NCI-H1105 (cell line): ENCODE measurements at places on chromosomes 4 and X.

- DNase-seq, result peak; percentile 13
Observed at GRCh38 chr4:143443728-143444127, 69.8 kb upstream of the SMARCA5 start.

DNA sequence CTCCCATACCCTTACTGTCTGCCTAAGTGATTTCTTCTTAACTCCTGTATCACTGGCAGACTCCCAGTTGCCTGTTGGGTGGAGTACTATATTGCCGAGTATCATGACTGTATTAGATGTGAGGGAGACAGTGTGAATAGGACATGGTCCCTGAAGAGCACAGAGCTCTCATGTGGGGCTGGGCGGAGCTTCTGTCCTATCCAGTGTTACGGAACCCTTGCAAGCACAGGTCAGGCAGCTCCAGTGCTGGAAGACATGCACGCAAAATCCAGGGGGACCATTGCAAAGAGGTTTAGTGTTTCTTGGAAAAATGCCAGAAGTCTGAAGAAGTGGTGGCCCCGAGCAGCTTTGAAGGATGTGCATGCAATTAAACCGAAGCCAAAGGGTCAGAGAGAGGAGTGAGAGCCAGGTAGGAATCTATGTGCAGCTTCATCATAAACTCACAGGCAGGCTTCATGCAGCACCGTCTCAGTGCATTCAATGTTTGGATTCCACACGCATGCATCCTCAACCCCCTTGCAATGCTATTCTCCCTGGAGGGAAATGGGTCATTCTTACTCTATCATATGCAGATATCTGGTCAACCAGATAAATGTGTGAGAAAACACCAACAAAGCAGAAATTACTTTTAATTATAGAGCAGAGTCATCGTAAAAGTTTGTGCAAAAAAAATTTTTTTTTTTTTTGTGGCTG lies 49.7 kb upstream of the DHRSX start:
- DNase-seq, result no peak

GRCh38 chr4:150938417-150938816 lies 76.7 kb downstream of the LRBA start:
- no peak for DNase-seq

DNA sequence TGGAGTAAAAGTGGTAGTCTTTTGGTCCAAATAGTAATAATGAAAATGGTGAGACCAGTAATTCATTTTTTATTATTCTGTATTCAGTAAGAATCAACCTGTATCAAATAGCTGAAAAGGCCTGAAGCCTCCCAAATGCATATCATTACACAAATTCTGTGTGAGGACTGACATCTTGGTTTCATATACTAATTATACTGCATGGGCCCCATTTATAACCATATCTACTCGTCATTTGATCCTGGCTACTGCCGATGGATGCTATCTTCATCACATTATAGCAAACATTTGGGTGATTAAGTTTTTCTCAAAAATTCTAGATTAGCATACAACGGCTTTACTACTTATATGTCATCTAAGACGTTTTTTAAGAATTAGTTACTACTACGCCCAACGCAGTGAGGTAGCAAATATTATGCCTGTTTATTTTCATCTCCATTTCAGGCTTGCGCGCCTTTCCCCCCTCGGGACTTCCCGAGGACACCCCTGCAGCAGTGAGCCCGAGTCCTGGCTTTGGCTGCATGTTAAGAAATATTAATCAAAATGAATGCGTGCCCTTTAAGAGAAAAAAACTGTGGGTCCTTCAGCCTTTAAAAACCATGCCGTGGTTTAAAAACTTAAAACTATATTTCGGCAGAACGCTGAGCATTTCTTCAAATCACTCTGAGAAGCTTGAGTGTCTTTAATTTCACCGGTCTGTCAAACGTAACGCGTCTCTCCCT lies 814 bp upstream of the MMAA start:
- DNase-seq, result no peak

DNA sequence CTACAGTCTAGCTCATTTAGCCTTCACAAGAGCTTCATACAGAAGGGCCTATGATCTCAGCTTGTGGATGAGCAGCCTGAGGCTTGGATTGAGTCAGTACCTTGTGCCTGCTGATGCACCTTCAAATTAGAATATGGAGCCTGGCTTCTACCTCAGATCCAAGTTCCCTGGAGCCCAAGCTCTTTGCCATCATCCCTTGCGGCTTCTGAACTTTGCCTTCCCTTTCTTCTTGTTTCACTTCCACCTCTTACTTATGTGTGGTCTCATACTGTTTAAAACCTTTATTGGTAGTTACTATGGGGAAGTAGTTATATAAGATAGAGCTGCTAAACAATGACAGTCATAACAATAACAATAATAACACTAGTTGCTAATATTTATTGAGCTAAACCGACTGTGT lies 84.3 kb upstream of the AFF2 start:
- DNase-seq, result no peak

GRCh38 chr4:80313627-80314026 lies 21.9 kb upstream of the CFAP299 start:
- DNase-seq, result no peak

DNA sequence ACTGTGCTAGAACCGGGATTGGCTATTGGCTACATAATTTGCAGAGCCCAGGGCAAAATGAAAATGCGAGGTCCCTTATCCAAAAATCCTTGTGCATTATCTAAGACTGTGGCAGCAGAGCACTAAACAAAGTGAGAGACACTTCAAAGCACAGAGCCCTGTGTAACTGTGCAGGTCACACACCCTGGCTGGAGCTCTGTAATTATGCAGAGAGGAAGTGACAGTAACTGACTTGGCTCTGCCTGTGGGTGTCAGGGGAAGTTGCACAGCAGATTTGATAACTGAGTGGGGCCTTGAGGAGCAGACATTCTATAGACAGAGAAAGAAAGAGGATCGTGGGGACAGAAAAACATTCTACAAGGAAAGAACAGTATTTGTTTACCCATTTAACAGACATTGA lies 173.5 kb upstream of the FMR1 start:
- no peak for DNase-seq

DNA sequence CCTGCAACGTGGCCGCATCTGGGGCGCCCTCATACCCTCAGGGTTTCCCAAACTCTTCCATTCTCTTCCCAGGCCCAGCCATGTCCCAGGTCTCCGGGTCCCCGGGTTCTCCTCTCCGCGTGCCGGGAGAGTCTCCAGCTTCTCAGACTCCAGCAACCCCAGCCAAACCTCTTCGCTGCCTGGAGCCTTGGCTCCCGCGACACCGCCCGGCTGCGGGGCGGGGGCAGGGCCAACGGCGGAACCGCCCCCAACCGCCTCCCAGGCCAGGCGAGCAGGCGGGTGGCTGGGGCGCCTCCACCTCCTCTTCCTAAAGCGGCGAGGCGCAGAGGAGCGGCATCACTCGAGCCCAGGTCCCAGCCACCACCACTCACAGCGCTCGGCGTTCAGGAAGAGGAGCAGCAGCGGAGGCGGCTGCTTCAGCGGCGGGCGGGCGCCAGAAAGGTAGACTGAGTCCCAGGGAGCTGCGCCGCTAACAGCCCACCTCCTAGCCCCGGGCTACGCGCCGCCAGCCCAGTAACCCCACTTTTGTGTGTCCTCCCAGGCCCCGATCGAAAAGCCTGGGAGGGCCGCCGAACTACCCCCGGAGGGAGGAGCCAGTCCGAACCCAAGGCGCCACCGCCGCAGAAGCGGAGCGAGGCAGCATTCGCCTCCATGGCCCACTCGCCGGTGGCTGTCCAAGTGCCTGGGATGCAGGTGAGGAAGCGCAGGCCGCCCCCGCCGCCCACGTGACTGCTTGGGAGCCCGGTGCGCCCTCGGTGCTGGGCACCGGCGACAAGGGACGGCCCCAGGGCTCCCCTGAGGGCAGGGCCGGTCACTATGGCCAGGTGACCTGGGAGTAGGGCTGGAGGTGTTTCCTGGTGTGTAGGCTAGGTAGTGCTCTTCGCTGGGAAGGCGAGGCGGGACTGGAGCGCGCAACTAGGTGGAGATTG lies at the start of gene STK26:
TSS of gene STK26 (plus strand) at position 336 of the 929 bp plus-strand sequence. CDS start at position 652, 316 bp downstream.
- DNase-seq, result peak; percentile 42

GRCh38 chr4:2371765-2372487 lies 46.5 kb downstream of the ZFYVE28 start:
- DNase-seq, result no peak

- no peak for DNase-seq
Observed at GRCh38 chrX:68232206-68232605, 201.1 kb downstream of the OPHN1 start.

DNA sequence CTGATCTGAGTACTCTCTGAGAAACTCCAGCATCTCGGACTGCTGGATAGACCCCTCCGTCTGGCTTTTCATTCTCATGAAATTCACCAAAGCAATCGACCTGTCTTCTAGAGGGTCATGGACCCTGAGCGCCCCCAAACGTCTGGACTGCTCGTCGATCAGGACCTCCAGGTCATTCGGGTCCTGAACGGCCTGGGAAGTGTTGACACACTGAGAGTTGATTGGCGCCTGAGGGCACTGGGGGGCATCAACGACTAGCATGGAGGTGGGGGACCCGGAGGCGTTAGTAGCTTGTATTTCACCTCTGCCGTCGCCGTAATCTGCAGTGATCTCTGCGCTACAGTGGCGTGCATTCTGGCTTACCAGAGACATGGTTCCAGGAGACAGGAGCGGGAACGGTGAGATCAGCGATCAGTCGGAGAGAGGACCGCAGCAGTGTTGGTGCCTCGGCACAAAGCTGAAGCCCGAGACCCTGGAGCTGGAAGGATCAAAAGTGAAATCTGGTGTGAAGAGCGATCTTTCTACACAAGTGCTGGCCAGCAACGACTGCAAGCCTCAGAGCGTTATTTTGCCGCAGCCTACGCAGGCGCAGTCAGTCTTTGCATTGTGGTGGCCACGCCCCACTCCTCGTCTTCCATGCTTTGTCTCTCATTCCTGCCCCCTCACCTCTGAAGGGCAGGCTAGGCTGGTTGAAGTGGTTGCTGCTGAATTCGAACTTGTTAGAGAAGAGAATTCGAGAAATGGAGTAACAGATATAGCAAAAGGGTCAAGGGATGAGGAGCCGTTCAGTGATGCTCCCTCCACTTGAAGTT lies at the start of gene MAGEE2:
TSS of gene MAGEE2 (minus strand) at position 575 of the 812 bp plus-strand sequence. CDS start at position 372, 203 bp downstream.
- DNase-seq, result peak; percentile 25

GRCh38 chrX:154731881-154732280 lies 19.0 kb downstream of the GAB3 start:
- DNase-seq, result no peak

DNA sequence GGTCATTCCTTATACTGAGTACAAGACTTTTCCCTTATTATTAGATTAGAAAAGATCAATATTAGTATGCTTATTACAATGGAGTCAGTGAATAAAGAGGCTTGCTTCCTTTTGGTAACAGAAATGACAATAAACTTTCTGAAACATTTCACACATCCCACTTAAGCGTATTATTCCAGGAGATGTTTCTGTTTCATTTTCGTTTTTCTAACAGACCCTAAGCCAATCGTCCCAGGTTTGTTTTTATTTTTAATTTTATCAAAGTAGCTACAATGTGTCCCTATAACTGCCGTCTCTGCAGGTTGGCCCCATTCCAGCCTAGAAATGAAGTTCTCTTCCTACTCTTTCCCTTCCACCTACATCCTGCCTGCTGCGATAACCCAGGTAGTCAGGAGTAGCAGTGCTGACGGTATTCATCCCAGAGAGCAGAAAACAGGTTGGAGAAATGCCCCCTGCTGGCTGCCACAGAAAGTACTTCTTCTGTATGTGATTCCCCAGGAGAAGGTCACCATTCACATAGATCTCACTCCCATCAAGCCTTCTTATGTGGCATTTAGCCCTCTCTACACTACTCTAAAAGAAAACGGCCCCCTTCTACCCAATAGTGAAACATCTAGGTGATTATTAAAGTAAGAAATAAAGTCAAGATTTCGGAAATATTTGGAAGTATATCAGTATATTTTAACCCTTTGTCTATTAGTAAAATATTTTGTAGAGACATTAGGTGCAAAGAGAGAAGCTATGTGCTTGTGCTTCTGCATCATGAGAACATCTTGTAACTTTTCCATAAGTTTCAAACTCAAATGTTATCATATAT lies 40.4 kb downstream of the ENPEP start:
- peak; percentile 18 for DNase-seq

DNA sequence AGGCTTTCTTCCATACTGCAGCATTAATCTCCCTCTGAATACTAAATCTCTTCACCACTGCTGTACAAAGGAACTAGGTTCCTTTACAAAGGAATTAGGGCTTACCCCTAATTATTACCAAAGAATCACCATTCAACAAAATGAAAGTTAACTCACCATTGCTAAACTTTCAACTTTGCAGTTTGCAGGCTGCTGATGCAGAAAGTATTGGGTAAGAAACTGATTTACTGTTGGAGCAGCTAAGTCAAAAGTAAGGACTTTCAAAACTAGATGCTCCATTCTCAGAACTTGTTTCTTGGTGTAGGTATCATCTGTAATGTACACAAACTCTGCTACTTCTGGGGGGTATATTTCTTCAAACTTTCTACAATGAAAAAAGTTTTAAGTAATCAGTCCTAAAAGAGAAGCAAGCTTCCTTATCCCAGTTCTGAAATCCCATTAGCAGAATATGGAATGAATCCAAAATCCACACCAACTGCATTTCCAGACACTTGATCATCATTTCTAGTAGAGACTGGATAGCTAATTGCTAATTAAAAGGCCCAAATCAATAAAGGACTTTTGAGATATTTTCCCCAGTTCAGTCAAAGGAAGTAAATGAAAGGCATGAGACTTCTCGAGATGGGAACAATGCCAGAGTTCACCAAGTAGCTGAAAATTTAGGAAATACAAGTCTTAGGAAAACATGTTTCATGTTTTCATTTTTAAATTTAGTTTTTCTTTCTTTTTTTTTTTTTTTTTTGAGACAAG lies 4.3 kb downstream of the CCNA2 start:
- DNase-seq, result no peak

- DNase-seq, result no peak
Observed at GRCh38 chrX:103536732-103537131, 17.4 kb upstream of the RAB40A start.

GRCh38 chr4:78775303-78776078 lies 659 bp upstream of the BMP2K start:
- peak; percentile 52 for DNase-seq

DNA sequence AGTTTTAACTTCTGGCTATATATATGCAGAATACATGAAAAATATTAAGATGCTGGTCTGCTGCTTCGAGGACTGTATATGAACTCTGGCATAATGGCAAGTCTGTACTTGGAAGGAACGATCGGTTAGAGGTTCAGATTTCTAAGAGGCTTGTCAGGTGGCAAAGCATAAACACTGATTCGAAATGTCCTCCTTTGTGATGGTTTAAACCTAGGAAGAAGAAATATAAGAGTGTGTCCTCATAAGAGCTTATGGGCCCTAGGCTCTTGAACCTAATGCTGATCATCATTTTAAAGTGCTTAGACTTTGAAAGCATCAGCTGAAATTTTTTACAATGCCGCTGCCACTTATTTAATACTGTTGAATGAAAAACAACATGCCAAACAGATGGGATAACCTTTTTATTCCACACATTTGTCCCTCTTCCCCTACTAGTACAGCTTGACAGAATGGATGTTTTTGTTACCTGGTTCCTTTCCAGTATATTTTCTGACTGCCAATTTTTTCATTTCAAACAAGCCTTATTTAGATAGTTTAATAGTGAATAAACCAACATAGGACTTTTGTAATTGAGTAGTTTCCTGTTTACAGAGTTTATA lies 8.8 kb downstream of the SPRY1 start:
- DNase-seq, result no peak
